ENCODE measurements at places on chromosomes 4 and X.

- DNase-seq: no peak
Observed at GRCh38 chr4:106312997-106313522, 2.9 kb downstream of the TBCK start.

GRCh38 chr4:102792361-102792936 lies 31.7 kb upstream of the MANBA start:
- no peak for DNase-seq

DNA sequence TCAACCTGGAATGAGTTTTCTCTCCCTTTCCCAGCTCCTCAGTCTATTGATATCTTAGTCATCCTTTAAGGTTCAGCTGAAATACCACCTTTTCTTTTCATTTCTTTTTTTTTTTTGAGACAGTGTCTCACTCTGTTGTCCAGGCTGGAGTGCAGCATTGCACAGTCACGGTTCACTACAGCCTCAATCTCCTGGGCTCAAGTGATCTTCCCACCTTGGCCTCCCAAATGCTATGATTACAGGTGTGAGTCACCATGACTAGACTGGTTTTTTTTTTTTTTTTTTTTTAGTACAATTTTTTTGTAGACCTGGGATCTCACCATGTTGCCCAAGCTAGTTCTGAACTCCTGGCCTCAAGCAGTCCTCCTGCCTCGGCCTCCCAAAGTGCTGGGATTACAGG lies 28.9 kb downstream of the AFF1 start:
- DNase-seq: no peak

DNA sequence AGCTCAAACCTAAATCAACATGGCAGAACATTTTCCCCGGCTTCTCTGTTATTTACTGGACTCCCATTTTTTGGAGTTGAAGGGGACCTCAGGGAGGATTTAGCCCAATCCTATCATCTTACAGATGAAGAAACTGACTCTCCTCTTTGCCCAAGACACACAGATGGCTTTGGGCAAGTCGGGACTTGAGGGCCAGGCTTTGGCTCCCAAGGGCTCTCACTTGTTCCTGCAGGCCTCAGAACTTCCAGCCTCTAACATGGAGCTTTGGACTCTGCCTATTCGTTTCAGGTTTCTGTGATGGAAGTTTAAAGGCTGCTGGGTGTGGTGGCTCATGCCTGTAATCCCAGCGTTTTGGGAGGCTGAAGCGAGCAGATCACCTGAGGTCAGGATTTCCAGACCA lies 59.5 kb downstream of the RHOH start:
- no peak for DNase-seq

GRCh38 chr4:110798687-110799086 lies 175.8 kb upstream of the PITX2 start:
- DNase-seq: no peak

- DNase-seq: no peak
Observed at GRCh38 chrX:57451426-57452020, 140.3 kb upstream of the ZXDB start.

DNA sequence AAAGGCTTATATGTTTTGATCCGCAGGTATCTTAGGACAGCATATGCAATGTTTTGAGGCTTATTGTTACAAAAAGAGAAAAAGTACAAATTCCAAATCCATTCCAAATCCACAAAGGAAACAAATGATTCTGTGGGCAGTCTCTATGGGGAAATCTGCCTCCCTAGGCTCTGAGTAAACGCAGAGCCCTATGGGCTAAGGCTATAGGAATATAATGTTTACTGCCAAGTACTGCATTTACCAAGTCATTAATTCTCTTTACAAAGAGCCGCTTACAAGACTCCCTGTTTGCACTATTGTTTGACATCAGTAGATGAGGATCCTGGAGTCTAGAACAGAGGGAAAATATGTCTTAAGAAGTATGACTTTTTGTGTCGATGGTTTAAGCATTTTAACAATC lies 212.4 kb upstream of the GPC4 start:
- DNase-seq: no peak

- no peak for DNase-seq
Observed at GRCh38 chr4:156784970-156785369, 186.6 kb downstream of the PDGFC start.

- DNase-seq: no peak
Observed at GRCh38 chr4:24063731-24064130, 173.9 kb upstream of the PPARGC1A start.

GRCh38 chr4:76569225-76569624 lies 134.2 kb downstream of the SHROOM3 start:
- no peak for DNase-seq

GRCh38 chrX:101759000-101759399 lies 99.3 kb upstream of the ARMCX2 start:
- peak; percentile 2 for DNase-seq

GRCh38 chr4:81954271-81954670 lies 419.5 kb downstream of the HNRNPD start:
- no peak for DNase-seq

GRCh38 chr4:25368315-25368714 lies 8.7 kb upstream of the ANAPC4 start:
- no peak for DNase-seq

DNA sequence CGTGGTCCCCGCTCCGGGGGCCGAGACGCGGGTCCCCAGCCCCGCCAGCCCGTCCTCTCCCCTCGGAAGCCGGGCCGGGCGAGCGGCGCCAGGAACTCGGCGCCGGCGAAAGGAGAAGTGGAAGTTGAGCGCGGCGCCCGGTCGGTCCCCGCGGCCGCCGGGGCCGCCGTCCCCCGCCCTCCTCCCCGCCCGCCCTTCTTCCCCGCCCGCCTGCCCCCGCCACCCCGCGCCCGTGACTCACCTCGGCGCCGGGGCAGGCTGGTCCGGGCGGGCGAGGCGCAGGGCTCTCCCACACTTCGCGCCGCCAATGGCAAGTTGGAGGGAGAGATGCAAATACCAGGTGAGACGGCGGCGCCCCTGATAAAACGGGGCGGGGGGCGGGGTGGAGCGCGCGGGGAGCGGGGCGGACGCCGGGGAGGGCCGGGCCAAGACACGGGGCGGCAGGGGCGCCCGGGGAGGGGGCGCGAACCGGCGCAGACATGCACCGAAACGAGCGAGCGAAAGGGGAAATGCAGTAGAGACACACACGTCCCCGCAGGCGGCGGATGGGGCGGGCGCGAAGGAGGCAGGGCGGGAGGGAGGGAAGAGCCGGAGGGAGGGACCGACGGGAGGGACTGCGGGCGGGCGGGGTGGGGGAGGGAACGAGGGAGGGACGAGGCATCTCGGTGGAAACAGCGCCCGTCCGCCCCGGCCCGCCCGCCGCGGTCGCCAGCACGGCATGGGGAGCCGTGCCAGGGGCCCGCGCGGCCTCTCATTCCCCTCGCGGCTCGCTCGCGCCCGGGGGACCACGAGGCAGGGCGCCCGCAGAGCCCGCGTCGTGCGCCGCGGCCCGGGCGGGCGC lies at the start of gene ELF4:
TSS of gene ELF4 (minus strand) at position 119 of the 841 bp plus-strand sequence. CDS start 29,167 bp downstream, outside the sequence.
- DNase-seq: peak; percentile 57

DNA sequence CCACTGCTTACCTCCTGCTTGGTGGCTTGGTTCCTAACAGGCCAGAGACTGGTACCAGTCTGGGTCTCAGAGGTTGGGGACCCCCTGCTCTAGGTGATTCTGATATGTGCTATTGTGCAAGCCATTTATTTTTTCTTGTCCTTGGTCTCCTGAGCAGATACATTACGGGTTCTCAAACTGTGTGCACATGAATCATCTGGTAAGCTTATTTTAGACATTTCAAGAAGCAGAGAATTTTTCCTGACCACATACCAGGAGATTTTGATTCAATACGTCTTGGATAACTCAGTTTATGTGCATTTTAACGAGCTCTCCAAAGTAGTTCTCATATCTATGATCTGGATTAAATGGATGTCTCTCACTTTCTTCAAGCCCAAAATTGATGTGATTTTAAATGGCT lies 77.2 kb downstream of the FHIP1A start:
- DNase-seq: no peak

DNA sequence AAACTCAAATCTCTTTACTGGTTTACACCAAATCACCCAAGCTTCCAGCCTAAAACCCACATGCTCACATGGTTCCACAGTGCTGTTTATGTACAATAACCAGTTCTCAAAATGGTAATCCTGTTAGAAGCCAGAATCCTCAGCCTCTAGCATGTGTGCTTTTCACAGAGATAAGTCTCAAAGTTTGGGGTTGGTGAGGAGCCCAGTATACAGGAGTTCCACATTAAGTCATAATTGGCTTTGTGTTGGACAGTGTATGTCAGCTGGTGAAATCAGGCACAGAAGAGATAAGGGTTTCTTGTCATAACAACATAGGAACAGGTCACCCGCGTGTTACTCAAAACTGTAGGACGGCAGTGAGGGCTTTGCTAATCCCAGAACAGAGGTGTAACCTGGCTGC lies at the start of gene TRIML1:
TSS of gene TRIML1 (plus strand) at position 301 of the 400 bp plus-strand sequence. CDS start 118 bp downstream, outside the sequence.
- DNase-seq: no peak

DNA sequence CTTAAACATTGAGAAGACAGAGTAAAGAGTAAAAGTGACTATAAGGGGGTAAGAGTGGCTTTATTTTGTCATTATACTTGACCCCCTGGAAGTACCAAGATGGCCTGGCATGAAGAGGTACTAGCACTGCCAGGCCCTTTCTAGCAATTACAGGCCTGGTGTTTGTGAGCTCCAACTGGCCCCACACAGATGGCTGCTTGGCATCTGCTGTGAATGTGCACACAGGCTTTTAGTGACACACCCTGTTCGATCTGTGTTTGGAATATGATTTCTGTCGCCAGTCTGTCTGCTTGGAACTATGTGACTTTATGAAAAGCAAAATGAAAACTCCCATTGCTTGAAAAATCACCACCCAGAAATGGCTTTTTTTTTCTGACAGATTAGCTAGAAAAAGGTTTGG lies 123.3 kb downstream of the CLCN4 start:
- no peak for DNase-seq

- DNase-seq: no peak
Observed at GRCh38 chr4:129358571-129358970, 262.6 kb downstream of the C4orf33 start.

DNA sequence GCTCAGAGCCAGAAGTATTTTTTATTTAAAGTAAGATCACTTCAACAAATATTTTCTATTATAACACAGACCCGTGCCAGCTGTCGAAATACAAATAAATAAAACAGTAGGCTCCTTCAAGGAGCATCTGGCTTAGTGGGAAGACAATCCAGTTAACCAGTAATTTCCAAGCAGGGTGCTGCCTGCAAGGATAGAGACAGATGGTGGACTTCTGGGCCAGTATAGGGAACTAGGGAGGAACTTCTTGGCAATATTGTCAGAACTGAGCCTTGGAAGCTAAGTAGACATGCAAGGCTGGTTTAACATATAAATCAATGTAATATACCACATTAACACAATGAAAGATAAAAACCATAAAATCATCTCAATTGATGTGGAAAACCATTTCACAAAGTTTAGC lies 17.0 kb upstream of the MTMR1 start:
- no peak for DNase-seq

DNA sequence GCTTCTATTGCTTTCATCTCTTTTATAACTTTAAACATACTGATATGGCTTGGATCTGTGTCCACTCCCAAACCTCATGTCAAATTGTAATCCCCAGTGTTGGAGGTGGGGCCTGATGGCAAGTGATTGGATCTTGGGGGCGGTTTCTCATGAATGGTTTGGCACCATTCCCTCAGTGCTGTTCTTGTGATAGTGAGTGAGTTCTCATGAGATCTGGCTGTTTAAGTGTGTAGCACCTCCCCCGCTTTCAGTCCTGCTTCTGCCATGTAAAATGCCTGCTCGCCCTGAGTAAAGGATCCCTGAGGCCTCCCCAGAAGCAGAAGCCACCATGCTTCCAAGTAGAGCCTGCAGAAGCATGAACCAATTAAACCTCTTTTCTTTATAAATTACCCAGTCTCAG lies 17.7 kb downstream of the MND1 start:
- no peak for DNase-seq

DNA sequence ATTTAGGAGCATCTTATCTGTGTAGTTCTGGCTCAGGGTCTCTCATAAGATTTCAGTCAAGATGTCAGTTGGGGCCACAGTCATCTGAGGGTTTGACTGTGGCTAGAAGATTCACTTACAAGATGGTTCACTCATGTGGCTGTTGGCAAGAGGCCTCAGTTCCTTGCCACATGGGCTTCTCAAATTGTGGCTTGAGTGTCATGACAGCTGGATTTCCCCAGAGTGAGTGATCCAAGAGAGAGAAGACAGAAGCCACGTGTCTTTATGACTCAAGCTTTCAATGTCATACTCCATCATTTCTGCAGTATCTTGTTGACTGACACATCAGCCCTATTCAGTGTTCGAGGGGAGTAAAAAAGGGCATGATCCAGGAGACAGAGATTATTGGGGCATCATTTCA lies 131.3 kb upstream of the AP1S2 start:
- DNase-seq: no peak

DNA sequence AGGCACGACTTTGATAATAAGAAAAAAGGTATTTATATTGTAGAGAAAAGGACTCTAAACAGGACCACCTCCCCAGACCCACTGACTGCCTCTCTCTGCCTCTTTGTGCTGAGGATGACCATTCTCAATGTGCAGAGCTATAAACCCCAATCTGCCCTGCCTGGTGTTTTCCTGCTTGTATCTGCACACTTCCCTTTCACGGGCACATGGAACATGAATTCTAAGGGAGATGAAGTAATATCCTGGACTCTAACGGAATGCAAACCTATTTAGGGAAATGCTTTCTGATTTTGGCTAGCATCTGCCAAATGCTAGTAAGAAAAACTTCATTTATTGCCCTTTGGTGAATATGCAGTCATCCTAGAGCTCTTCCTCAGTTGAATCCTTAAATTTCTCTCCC lies 2.4 kb downstream of the DIPK2B start:
- no peak for DNase-seq

DNA sequence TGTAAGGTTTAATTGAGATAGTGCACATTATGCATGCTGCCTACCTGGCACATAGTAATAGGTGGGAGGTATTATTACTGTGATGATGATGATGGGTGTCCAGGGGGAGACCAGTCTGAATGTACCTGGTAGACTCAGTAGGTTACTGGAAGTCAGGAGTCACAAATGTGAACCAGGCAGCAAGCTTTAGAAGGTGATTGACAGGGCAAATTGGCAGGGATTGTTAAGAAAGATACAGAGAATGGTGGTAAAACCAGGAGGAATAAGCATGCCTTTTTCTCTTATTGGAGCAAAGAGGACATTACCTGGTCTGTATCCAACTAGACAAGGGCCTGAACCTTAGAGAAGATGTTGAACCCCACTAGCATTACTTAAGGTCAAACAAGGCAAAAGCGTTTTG lies 108.1 kb downstream of the ANXA3 start:
- DNase-seq: no peak

- DNase-seq: no peak
Observed at GRCh38 chrX:109389917-109390316, 92.0 kb downstream of the GUCY2F start.

DNA sequence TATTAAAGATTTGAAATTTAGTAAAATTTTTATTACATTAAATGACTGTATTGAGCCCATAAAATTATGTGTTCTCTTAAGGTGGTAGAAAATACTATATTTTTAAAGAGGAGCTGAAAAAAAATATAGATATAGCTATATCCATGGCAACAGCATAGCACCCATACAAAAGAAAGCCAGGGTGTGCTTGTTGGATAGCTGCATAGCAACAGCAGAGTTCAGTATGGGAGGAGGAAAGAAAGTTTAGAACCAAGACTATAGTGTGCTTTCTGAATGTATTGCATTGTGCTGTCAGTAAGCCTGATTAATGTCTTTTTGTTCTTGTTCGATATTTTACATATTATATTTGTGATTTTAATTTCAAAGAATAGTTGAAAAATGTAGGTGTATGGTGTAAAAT lies 78.4 kb downstream of the GRID2 start:
- DNase-seq: no peak

All from CD4-positive, alpha-beta T cell treated with Interferon gamma for 1 hour (primary cell).